ENCODE measurements at places on chromosomes 1 and 21.
A peak's percentile ranks its signal among the peaks of the same experiment; 100 is the strongest.

DNA sequence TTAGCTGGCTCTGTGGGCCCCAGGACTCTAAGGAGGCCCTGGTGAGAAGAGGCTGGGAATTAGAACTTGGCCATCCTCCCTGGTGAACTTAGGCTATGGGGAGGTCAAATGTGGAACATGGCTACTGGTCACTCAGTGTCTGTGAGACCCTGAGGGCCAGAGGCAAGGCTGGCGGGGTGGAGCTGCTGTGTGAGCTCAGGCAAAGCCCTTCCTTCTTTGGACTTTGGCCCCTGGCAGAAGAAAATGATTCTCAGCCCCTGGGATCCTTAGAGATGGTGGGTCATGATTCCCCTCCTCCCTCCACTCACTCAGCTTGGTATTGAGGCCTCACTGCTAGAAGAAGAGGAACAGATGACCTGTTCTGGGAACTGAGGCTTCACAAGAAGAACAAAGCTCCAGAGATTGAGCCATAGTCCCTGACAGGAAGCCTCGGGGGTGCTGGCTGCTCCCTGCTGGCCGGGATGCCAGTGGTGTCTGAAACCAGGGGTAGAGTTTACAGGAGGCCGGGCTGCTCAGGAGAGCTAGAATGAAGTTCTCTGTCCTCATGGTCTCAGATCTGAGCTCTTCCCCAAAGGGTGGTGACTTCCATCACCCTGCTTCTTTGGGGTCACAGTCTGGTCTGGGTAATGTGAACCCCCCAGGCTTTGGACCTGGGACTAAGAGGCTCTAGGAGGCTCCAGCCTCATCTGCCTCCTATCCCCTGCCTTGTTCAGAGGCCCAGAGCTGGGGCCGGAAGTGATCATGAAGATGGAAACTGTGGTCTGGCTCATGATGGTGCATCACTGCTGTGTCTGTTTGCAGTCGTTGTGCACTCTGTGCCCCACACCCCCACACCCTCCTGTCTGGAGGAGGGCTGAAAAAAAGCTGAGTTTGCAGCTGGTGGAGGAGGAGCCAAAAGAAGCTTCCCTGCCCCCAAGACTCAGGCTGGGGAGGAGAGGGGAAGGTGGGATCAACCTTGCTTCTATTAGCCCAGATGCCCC is 905 bp downstream of the BTBD19 start:
- DNase-seq = peak; percentile 88

GRCh38 chr1:40612345-40612831 is 53.1 kb downstream of the RIMS3 start:
- peak; percentile 69 for DNase-seq

- DNase-seq = no peak
These were observed 166.7 kb downstream of the GRIK3 start for GRCh38 chr1:36867575-36867974.

- no peak for DNase-seq
These were observed 28.1 kb upstream of the ZYG11A start for GRCh38 chr1:52814465-52814864.

DNA sequence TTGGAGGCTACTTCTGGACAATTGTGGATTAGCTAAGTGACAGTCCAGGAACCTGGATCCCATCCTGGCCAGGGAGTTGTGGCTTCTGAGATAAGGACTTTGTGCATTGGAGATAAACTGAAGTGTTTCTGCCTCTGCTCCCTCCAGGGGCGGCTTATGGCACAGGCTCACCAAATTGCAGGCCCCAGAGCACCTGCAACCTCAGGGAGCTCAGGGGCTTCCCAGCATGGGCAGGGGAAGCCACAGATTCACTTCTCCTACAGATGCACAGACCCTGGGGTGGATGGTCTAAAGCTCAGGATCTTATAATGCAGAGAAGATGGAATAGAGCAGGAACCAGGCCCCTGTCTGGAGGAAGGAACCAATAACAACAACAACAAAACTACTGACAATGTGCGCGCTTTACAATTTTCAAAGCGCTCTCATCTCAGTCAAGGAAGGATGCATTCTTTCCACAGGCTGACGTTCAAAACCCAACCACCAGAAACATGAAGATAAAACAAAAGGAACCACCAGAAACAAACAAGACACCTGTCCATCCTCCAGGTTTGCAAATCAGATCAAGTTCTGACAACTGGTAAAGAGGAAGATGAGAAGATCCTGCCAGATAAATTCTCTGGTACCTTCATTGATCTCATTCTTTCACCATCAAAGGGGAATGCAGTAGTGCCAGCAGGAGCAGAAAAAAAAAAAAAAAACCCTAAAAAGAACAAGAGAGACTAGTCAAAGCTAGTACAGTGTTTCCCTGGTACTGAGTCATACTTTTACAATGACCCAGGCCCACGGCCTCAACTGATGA is 121.0 kb upstream of the IRF2BP2 start:
- DNase-seq = peak; percentile 57

DNA sequence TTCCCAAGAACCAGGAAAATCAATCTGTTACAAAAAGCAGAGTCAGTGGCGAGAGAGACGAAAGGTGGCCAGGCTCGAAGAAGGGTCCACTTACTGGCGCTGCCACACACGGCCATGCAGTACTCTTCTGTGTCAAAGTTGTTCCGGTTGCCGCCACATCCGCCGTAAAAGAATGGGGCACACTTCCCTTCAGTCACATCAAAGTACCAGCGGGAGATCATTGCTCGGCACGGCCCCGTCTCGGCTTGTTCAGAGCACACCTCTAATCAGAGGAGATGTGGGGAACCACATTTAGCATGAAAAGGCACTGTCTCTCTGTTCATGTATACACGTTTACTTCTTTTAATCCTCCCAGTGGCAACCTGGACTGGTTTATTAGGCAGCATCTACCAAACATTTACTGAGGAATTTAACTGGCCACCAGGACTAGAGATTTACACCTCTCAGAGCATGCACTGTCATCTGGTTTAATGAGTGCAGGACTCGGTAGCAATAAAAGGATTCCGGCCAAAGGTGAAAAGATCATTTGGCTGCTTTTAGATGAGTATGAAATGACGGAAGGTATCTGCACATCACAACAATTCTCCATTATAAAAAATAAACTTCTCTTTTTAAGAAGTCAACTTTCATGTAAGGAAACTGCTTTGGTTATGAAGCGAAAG is 170.5 kb downstream of the APP start:
- peak; percentile 23 for DNase-seq

DNA sequence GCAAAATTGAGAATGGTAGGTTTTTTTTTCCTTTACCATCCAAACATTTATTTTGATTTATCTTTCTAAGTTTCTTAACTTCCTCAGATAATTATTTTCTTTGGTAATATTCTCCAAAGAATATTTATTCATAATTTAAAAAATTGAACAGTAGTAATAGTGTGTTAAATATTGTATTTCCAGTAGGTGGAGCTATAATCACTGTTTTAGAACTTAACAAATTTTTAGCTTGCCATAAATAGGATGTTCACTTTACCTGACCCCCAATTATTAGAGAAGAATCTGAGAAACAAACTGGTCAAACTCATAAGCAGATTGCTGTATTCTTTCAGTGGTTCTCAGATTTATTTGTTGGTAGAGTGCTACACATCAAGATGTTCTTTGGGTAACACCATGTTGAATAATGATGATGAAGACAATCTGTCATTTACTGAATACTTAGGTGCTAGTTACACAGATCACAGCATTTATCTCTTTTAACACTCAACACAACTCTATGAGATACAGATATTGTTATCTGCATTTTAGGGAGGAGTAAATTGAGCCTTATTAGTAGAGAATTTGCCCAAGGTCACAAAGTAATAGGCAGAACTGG is 82.4 kb upstream of the GPR88 start:
- no peak for DNase-seq

GRCh38 chr1:64892576-64893573 is 73.5 kb downstream of the JAK1 start:
- no peak for DNase-seq

DNA sequence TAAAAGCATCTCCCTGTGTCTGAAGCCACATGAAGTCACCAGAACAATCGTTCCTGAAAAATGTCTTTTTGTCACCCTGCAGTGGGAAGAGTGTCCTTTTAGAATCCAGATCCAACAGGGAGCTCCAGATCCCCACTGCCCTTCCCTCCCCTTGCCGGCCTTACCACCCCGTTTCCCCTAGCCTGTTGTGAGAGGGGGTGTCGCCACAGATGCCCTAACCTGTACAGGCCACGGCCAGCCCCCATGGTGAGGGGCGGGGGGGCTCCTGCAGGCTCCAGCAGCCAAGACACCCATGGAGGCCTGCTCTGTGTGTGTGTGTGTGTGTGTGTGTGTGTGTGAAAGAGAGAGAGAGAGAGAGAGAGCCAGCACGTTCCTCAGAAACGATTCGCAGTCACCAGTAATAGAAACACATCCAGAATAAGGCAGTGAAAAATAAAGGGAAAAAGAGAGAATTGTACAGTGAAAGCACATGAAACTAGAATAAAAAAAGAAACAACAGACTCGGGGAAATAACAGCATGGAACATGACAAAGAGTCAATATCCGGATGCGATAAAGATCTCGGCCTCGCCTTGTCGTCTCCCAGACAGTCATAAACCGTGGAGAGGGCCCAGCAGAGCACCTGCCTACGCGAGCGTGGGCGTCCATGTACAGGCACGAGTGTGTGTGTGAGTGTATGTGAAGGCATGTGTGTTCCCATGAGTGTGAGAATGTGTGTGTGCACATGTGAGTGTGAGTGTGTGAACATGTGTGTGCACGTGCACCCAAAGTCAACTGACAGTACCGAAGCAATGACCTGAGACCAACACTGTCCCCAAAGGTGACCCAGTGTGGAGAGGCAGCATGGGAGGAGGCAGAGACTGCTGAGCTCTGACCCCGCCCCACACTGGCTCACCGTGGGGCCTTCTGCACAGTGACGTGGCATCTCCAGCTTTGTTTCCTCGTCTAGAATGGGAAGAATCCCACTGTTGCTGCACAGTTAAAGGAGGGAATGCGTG is 303.8 kb downstream of the NPHP4 start:
- no peak for DNase-seq

DNA sequence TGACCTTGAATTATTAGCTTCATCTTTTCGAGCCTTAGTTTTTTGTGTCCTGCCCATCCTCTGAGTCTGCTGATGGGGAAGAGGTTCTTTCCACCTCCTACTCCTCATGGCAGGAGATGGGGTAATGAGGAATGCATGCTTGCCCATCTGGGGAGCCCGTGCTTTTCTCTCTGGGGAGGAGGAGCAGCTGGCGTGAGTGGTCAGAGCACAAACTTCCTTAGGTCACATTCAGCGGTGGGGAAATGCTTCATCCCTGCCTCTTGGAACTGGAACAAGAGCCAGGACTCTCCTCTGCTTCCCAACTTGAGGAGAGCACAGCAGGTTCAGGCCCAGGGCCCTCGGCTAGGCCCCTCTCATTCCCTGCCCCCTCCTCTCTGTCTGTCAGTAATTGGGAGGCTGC is 155.0 kb downstream of the PCNX2 start:
- DNase-seq = no peak

- no peak for DNase-seq
These were observed 8.7 kb downstream of the MAB21L3 start for GRCh38 chr1:116119876-116120275.

- no peak for DNase-seq
These were observed 227.3 kb upstream of the CSF3R start for GRCh38 chr1:36709869-36710481.

DNA sequence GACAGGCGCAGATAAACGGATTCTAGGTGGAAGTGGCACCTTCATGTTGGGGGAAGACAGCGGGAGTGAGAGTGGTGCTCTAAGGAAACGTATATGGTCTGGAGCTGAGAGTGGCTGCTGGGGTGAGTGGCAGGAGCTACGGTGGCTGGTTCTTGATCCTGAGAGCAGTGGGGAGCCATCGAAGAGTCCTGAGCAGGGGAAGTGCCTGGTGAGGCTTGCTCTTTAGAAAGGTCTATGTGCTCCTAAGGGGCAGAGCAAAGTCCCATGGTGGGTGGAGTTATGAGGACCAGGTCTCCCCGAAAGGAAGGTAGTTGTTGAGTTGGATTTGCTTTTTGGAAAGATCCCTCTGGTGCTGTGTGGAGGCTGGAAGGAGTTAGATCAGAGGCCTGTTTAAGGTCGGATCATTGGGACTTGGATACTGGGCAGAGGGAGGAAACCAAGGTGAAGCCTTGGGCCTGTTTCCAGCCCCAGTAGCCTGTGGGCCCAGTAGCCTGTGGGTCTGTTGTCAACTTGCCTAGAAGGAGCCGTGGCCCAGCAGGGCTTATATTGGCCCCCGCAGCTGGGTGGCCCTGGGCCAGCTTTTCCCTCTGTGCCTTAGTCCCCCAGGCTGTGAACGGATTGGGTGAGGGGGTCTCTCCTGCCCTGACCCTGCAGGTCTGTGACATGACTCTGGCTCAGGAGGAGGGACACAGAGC is 33.0 kb downstream of the ACOT11 start:
- no peak for DNase-seq

DNA sequence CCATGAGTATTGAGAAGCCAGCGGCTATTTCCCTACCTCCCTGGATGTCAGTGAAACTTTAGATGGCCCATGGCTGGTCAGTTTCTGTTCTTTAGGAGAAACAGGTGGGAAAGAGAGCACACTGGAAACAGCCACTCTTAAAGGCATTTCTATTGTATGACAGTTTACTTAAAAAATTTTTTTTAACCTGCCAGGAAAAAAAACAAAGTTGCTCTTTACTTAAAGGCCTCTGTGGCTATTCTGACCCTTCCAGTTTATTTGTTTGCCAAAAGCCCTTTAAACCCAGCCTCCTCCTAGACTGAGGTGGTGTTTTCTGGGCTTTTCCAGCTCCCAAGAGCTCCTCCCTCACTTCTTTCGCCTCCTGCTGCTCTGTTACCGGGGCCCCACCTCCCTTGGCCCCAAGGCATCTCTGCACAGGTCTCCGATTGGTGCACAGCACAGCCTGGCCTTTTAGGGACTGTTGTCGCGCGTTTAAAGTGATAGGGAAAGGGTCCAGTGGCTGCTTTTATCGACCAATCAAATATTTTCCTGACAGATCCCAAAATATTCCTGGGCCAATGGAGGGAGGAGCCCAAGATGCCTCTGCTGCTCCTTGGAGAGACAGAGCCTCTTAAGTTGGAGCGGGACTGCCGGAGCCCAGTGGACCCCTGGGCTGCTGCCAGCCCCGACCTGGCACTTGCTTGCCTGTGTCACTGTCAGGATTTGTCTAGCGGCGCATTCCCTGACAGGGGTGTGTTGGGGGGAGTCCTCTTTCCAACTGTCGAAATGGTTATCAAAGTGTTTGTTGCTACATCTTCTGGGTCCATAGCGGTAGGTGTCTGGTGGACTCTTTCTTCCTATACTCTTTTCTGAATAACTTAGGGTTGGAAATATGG is at the start of gene SH3BGR:
Gene SH3BGR, plus strand, starts transcription at position 639 of the 875 bp plus-strand sequence. Its CDS starts 127 bp downstream, at position 766.
- no peak for DNase-seq

DNA sequence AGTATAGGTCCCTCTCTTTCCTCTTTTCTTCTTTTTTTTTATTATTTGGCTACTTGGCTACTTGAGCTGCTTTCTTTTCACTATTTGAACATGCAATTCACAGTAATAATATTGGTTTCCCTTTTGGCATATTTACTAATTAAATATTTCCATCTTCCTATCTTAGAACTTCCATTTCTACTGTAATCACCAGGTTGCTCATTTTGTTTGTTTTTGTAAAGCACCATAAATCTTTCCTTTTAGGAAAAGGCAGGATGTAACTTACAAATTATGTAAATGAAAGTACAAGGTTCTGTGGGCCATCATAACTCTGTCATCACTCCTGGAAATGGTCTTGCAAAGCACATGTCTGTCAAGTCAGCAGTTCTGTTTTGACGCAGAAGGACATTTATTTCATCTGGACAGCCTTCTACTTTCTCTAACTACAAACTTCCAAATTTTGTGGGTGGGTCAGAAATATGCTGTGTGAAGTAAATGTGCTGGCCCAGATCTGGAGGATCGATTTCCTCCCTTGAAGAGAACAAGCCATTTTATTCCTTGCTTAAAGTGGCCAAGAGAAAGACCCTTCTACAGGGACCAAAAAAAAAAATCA is 71.7 kb upstream of the TNFSF18 start:
- no peak for DNase-seq
